ENCODE measurements at places on chromosomes 3 and 15.

GRCh38 chr3:31004025-31004678, 109.7 kb upstream of the GADL1 start:
- no peak for DNase-seq

GRCh38 chr3:172478116-172478515, 29.9 kb upstream of the GHSR start:
- DNase-seq = no peak

DNA sequence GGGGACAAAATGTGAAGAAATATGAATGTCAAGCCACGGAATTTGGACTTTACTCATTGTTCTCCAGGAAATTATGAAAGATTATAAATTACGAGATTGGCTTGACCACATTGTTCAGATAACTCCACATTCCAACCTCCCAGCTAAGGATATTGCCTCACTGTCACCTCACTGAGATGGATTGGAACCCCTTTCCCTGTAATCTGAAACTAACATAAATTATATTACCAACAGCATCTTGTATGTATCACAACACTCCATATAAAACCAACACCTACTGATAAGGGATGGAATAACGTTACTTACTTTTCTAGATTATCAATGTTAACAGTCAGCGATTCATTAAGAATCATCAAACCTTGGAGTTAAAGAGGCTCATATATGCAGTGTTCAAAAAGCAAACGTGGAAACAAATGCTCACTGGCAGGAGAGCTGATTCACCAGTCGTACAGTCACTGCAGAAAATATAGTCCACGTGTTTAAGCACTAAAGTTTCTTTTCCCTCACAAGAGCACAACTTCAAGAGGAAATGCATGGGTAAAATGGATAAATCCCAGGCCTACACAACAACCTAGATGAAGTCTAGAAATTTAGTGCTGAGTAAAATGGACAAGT, 451.5 kb downstream of the FGF12 start:
- no peak for DNase-seq

DNA sequence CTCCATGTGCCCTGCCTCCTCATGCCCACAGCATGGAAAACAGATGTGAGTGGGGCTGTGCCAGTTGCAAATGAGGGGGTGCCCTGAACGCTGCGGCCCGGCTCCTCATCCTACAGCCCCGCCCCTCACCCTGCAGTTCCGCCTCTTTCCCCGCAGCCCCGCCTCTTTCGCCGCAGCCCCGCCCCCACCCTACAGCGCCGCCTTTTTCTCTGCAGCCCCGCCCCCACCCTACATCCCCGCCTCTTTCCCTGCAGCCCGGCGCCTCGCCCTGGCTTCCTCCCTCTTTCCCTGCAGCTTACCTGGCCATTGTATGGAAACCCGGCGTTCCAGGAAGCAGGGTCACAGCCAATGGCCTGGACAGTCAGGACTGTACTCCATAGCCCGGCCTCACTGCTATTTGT, 284.9 kb downstream of the TLE3 start:
- no peak for DNase-seq

- no peak for DNase-seq
These were observed at the start of gene CCR4 for GRCh38 chr3:32951410-32951811. TSS of gene CCR4 (plus strand) at chr3:32951644. CDS start at chr3:32953423, 1,779 bp downstream.

All from NCI-H2081 treated with DMSO at 0.1 percent for 48 hours (cell line).